Frontal cortex (tissue), 4 donors: ENCODE measurements at places on chromosomes 11 and 22. TPM values are rescaled to one million over a fixed set of nuclear protein-coding genes. Genes with fewer than 3 reads are reported as not detected.

Gene TRIM49D2
- total RNA-seq, result not detected

Gene TCIRG1
- 2.4 TPM for total RNA-seq

Gene OR52I1
- not detected for total RNA-seq

Gene CEND1
- total RNA-seq, result 7.3 TPM

Gene EMID1
- total RNA-seq, result 33.8 TPM

Gene OR52L1
- 0.41 TPM for total RNA-seq

Gene HBB
- total RNA-seq, result 552 TPM

Gene GPHA2
- total RNA-seq, result not detected

Gene ANGPTL5
- 0.41 TPM for total RNA-seq

Gene CREB3L1
- total RNA-seq, result 0.41 TPM

Gene FKBP2
- total RNA-seq, result 26.1 TPM

- DNase-seq, result no peak
Measured at GRCh38 chr11:123469089-123469488, 39.0 kb downstream of the GRAMD1B start.

DNA sequence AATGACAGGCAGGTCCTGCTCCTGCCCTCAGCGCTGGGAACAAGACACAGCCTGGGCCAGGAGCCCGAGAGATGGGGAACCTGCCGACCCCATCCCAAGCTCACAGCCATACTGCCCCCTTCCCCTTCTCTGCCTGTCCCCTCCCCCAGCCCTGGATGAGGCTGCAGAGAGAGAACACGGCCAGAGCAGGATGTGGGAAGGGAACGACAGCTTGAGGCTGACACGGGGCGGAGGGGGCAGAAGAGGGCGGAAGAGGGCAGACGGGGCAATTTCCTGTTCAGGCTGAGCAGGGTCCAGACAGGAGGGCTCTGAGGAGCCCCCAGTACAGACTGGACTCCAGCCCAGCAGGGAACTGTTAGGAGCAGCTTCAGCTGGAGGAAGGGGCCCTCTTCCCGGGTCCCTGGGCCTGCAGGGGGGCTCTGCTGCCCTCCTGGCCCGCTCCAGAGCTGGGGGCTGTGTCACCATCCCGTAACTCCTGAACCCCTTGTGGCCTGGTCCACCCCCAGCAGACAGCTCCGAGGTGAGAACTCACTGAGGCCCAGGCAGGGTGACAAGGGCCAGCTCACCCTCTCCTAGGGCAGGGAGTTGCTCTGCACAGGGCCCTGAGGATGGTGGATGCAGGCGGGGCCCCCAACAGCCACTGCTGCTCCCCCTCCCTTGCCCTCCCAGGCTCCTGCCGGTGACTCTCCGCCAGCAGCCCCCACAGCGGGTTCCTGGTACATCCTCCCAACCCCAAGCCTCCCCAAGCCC is 5.7 kb downstream of the CTSD start:
- DNase-seq, result no peak

DNA sequence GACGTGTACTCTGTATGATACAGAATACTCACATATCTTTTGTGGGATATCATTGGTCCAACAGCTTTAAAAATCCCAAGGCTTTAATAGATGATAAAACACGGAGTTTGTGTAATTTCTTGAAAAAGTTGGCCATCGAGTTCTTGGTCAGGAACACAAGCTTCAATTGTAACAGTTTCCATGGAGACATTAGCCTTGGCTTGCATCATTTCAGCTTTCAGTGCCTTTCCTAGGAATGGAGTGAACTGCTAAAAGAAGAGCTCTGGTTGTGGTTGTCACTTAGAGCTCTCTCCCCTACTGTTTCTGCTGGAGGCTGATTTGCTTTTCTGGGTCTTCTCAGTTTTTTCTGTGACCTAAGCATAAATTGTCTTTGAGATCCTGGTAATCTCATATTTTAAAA is 14.2 kb downstream of the BMAL1 start:
- no peak for DNase-seq

DNA sequence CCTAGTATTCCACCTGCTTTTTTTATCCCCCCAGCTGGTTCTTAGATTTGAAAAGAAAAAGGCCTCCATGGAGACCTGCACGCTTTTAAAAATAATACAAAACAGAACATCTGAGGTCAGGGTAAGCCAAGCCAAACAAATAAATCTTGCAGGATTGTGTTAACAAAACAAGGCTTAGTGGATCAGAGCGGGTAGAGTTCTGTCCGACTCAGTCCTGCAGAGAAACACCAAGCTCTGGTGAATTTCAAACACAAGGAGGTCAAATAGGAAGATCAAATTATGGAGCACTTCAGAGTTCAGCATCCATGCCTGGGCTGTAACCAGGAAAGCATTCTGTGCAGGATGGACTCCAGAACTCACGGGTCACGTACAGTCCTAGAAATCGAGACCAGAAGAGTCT is 86.9 kb downstream of the SYN3 start:
- no peak for DNase-seq

- no peak for DNase-seq
Measured at GRCh38 chr22:16804882-16805281, 20.3 kb downstream of the XKR3 start.

- DNase-seq, result no peak
Measured at GRCh38 chr11:132504501-132505041, 1027.7 kb downstream of the OPCML start.

GRCh38 chr11:23866641-23867040 is 630.2 kb upstream of the LUZP2 start:
- DNase-seq, result no peak

- peak; percentile 11 for DNase-seq
Measured at GRCh38 chr11:32451808-32452207, 16.5 kb upstream of the WT1 start.

DNA sequence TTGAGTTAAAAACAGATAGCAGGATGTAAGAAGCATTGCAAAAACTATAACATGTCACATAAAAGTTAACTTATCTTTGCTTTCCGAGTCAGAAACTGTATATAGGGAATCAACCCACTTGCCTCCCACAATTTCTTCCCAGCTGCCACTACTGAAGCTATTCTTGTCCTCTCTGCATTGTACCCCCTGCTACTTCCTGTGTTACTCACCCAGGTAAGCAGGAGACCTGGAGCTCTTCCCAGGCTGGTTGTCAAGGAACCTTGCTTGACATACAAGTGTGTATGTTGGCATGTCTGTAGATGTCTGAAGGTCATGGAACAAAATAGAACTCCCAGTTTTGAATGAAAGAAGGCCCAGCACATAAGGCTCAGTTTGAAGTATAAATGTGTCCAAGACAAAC is 74.3 kb upstream of the LRRC4C start:
- DNase-seq, result no peak

- DNase-seq, result no peak
Measured at GRCh38 chr11:26027887-26028286, 304.0 kb upstream of the ANO3 start.

DNA sequence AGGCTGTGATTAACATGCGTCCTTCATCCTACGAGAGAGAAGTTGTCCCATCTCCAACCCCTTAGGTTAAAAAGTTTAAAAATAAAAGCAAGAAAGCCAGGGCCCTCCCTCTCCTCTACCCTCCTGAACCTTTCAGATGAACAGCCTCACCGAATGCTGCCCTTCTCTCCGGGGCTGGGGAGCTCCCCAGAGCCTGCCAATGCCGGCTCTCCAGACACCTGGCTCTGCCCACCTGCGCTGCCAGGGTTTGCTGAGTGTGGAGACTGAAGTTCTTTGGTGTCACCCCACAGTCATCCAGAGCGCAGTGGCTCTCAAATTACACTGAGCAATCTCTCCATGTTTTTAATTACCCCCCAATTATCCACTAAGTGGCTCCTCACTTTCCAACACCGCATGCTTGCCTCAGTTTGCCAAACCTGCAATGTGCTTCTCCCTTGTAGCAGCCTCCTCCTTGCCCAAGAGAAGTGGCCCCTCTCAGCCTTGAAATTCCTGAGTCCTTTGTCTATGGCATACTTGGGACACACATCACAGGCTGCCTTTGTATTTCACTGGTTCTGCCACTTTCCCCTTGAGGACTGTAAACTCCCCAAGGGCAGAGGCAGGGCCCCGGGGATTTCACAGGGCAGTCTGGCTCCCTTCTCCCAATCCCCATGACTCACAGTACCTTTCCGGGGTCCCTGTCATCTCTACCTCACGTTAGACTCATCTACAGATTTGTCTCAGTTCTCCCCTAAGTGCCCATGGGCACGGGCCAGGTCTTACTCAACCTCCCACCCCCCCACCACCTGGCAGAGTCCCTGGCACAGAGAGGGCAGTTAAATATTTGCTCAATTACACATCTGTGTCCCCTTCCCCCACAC is 2.0 kb downstream of the MYH9 start:
- DNase-seq, result no peak

DNA sequence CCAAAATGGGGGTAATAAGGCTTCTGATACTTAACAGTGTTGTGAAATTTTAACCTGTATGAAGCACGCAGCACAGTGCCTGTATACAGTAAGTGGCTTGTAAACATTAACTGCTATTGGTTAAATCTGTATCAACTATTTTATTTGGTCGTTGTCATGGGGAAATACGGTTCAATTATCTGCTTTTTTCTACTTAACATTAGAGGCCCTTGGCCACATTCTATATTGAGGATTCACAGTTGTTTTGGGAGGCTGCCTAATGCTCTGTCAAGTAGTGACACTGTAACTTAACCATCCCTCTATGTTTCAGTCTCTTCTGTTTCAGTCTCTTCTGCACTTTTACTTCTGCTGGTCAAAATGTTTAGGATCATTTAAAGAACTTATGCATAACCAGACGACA is 95.6 kb downstream of the LDLRAD3 start:
- no peak for DNase-seq

DNA sequence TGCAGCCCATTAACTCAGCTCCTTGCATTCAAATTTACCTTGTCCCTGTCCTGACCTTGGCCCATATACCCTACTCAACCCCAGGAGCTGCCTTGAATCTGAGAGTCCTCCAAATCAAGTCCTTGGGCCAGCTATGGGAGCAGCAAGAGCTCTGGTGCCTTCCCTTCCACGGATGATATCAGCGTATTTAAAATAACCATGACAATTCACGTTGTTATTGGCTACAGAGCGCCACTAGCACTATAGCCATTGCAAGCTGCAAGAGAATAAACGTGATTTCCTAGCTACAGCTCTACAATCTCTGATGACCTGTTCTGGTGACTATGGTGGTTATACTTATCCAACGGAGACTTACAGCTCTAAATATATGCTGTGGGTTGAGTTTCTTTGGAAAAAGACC is 357.8 kb downstream of the LARGE1 start:
- no peak for DNase-seq

- DNase-seq, result no peak
Measured at GRCh38 chr11:120102864-120103122, 35.1 kb downstream of the TRIM29 start.

GRCh38 chr11:2537010-2537705 is 92.3 kb downstream of the KCNQ1 start:
- no peak for DNase-seq

DNA sequence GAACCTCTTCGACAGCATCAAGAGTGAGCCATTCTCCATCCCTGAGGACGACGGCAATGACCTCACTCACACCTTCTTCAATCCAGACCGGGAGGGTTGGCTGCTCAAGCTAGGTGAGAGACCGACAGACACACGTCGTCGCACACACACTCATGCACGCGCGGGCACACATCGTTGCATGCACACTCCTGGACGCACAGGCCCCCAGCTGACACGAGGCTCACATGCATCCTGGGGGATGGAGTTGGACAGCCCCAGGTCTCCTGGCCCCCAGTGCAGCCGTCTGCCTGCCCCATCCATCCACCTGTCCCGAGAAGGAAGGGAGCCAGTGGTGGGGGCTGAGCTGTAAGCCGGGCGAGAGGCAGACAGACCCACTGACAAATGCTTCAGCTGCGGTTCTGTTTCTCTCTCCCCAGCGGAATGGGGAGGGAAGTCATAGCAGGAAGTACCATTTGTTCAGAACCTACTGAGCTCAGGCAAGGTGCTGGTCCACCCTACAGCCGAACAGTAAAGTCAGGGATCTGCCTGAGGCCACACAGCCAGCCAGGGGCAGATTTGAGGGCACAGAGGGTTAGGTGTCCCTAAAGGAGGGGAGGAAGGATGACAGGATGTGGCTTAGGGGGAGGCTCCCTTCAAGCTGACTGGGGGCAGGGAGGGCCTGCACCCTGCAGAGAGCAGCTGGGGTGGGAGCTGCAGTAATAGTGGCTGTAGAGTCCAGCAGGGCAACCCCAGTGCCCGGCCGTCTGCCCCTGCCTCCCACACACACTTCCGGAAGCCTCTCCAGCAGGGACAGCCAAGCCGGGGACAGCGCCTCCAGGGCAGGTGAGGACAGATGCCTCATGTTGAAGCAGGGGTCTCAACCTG is 27.1 kb downstream of the CYTH4 start:
- DNase-seq, result no peak

DNA sequence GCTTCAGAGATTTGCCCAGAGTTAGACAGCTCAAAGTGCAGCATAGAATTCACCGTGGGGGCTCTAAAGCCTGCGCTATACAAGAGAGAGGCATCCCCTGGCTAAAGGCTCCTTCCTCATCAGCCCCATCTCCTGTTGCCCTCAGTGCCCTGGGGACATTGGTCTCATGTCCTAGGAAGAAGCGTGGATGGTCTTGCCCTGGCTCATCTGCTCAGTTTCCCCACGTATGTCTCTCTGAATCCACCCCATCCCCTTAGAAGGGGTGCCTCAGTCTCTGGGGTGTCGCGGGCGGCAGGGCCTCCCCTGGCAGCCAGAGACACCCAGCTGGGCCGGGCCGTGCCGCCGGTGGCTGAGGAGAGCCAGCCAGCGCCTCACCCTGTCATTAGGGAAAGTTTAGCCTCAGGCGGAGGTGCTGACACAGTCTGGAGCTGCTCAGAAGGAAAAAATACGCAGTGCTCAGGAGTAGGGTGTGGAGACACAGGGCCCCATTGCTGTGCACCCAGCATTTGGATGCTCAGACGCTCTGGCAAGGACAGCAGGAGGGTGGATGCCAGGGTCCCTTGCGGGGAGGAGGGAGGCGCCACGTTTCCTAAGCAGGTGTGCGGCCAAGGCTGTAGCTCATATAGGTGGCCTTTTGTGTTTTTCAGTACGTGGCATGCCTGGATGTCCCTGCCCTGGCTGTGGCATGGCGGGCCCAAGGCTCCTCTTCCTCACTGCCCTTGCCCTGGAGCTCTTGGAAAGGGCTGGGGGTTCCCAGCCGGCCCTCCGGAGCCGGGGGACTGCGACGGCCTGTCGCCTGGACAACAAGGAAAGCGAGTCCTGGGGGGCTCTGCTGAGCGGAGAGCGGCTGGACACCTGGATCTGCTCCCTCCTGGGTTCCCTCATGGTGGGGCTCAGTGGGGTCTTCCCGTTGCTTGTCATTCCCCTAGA is 1.3 kb downstream of the SLC39A13 start:
- DNase-seq, result no peak

DNA sequence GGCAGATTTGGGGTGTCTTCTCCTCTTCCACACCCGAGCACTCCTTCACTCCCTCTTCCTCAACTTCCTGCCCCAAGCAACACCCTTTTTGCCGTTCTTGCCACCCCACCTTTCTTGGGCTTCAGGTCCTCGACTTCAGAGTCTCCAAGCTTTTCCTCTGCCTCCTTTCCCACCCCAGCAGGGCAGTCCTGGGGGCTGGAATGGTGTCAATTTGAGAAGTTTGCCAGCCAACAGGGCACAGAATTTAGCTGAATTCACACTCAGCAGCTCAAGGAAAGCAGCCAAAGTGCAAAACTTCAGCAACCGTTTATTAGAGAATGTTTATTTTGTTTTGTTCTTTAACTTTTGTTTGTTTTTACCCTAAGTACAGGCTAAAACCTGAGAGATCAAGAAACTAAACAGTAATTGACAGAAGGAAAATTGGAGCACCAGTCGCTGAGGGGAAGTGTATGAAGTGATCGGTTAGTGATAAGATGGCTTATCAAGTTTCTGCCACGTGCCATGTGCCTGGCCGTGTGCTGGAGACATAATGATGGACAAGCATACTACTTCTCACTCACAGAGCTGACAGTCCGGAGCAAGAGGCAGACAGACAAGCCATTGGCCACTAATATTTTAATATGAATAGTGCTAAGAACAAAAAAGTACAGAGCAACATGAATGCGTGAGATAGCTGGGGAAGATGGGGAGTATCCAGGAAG is 44.4 kb downstream of the AHNAK start:
- DNase-seq, result no peak
